ENCODE measurements at places on chromosomes 5 and 9.

DNA sequence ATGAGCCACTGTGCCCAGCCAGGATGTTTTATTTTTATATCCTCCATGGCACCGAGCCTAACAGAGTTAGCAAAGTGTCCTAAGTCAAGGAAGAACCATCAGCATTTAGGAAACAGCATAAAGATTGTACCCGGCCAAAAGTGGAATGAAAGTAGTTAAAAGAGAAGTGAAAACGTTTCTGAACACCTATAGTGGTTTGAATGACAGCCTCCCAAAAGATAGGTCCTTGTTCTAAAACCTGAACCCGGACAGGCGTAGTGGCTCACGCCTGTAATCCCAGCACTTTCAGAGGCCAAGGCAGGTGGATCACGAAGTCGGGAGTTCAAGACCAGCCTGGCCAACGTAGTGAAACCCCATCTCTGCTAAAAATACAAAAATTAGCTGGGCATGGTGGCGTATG lies 37.4 kb downstream of the ZFAND5 start:
- DNase-seq: no peak

DNA sequence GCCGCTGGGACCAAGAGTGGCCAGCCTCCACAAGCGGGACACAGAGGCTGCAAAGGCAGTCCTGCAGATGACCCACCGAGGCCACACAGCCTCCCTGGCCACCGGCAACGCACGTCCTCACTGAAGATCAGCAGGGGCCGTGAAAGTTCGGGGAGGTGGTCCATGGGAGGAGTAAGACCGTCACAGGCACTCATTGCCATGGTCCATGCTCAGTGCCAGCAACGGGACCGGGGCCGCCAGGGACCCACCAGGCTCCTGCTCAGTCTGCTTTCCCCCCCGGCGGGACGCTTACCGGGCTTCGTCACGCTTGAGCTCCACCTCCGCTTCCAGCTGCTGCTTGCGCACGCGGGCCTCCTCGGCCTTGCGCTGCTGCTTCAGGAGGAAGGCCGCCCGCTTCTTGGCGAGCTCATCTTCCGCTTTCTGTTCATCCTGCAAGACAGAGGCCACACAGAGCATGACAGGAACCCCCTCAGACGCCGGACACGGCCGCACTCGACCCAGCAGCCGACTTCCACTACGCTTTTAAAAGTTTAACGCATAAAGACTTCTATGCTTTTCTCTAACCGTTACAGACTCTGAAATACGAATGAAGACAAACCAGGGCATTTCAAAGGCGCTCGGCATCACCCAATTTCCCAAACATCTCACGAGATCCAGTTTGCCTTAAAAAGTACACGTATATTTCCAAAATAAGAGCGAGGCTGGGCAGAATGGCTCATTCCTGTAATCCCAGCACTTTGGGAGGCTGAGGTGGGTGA lies 88.4 kb downstream of the CAMSAP1 start:
- DNase-seq: no peak

GRCh38 chr9:83992407-83992806 lies 11.8 kb downstream of the RMI1 start:
- DNase-seq: no peak

- no peak for DNase-seq
Measured at GRCh38 chr9:72857624-72857996, 95.2 kb downstream of the ALDH1A1 start.

- DNase-seq: no peak
Measured at GRCh38 chr9:114178756-114179450, 23.6 kb downstream of the COL27A1 start.

- DNase-seq: no peak
Measured at GRCh38 chr9:73824671-73825070, 672.5 kb upstream of the RORB start.

DNA sequence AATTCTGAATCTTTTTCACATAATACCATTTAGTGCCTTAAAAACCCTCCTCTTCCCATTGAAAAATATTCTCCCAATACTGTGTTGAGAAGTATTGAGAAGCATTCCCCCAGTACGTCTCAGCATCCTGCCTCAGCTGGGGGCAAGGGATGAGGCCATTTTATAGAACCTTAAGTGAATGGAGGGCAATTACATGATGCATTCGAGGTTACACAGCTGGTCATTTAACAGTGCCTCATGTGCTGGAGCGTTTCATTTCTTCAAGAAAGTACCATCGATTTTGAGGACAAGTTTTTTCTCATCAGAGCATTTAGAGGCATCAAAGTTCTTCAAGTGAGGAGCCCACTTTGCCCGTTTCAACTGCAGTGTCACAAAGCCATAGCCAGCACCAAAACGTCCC lies 135.6 kb downstream of the DOCK2 start:
- no peak for DNase-seq

GRCh38 chr9:73370053-73370452 lies 218.4 kb downstream of the ANXA1 start:
- no peak for DNase-seq

DNA sequence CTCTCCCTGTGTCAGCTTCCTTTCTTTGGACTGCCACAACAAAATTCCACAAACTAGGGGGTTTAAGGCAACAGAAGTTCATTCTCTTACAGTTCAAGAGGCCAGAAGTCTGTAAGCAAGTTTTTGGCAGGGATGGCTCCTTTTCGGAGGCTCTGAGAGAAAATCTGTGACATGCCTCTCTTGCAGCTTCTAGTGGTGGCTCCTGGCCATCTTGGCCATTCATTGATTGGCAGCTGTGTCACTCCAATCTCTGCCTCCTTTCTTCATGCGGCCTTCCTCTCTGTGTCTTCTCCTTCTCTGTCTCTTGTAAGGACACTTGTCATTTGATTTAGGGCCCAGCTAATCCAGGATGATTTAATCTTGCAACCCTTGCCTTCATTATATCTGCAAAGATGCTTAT lies 2.0 kb upstream of the NEUROG1 start:
- no peak for DNase-seq

- no peak for DNase-seq
Measured at GRCh38 chr5:24497591-24498157, 147.1 kb downstream of the CDH10 start.

- DNase-seq: no peak
Measured at GRCh38 chr5:77877516-77878355, 101.6 kb upstream of the TBCA start.

DNA sequence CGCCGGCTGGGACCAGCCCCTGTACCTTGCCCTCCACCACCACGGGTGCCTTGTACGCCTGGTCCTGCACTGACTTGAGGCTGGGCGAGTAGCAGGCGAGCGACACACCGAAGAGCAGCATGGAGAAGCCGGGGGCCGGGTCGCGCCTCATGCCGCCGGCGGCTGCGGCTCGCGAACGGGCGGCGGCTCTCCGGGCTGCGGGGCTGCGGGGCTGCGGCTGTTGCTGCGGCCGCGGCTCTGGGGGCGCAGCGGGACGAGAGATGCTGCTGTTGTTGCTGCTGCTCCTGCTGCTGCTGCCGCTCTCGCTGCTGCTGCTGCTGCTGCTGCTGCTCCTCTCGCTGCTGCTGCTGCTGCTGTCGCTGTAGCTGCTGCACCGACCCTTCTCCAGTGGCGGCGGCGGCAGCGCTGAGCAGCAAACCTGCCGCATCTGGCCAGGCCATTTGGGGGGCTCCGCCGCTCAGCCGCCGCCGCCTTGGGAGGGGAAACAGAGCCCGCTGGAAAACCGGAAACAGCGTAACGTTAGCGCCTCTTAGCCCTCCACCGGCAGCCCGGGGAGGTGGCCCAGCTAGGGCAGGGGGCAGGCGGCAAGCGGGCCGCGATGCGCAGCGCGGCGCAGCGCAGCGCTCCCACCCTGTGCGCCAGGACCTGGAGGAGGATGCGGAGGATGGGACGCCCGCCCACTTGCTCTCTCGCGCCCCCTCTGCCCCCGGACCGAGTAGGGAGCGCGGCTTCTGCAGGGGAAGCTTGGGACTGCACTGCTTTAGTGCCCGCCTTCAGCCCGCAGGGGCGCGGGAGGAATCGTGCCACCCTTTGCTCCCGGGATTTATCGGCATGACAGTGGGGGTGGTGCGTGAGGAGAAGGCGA lies at the start of gene NRG2:
Gene NRG2, minus strand, starts transcription at position 657 of the 865 bp plus-strand sequence.
- peak; percentile 65 for DNase-seq

DNA sequence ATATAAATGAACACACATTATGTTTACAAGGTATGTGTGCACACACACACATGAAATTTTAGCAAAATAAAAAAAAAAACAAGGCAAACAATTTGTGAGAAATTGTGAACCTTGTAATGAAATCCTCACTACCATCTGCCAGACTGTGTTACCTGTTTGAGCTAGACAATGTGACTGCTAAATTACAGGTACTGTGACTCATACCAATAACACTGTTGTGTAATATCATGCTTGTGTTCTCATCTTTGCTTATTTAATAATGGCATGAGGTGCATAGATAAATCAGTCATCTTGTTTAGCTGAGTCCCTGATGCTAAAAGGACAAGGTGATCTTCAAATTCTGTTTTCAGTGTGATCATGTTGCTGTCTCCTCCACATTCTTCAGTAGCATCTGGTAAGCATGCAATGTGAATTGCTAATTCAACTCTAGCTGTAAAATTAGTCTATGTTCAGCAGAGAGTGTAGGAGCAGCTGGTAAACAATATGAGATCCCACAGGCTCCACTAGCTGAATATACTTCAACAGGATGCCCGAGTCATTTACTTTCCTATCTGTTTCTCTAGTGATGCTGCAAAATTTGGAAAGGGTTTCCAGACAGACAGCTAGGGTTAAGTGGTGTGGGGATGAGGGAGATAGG lies 966.3 kb upstream of the C9orf72 start:
- DNase-seq: no peak

DNA sequence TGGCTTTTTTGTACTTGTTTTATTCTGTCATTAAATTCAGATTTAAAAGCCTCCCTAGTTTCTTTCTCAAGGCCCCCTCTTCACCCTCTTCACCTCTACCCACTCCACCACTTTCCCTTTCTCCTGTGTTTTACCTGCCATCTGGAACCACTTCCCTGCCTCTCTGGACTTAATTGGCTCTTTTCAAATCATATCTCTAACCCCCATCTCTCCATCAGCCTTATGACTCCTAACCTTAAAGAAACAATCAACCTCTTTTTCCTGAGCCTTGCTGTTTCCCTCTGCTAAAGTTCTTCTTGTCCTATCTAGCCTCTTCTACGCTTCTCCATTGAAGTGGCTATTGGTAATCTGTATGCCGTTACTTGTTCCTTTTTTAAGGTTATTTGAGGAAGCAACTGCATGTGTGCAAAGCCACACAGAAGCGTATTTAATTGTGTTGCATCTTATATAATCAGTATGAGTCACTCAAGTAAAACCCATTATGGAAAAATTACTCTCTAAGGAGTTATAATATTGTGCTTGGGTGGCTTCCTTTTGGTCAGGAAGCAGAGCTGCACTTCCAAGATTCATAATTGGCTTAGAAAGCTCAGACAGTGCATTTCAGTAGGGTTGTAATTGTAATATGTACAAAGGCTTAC lies 653.6 kb upstream of the ITGA1 start:
- DNase-seq: no peak

DNA sequence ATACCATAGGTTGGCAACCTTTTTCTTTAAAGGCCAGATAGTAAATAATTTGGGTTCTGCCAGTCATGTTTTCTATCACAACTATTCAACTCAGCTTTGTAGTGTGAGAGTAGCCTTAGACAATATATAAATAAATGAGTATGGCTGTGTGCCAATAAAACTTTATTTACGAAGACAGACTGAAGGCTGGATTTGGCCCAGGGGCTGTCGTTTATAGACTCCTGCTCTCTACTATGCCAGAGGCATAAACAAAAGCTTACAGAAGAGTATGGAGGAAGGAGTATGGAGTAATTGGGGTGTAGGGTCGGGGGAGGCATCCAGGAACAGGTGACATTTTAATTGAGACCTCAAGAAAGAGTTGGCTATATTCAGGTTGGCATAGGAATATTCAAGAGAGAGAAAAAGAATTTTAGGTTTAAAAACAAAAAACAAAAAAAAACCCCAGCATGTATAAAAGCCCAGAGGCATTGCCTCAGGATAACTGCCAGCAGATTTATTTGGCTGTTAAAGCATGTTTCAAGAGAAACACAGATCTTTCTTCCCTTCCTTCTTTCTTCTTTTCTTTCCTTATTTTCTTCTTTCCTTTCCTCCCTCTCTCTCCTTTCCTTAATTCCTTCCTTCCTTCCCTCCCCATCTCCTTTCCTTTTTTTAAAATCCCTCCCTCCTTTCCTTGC lies 39.9 kb downstream of the SLIT3 start:
- DNase-seq: no peak

GRCh38 chr9:87557996-87558395 lies 60.3 kb downstream of the DAPK1 start:
- DNase-seq: no peak

GRCh38 chr9:107239474-107239873 lies 43.6 kb upstream of the RAD23B start:
- no peak for DNase-seq

GRCh38 chr5:62312674-62313073 lies 6.7 kb downstream of the KIF2A start:
- no peak for DNase-seq

DNA sequence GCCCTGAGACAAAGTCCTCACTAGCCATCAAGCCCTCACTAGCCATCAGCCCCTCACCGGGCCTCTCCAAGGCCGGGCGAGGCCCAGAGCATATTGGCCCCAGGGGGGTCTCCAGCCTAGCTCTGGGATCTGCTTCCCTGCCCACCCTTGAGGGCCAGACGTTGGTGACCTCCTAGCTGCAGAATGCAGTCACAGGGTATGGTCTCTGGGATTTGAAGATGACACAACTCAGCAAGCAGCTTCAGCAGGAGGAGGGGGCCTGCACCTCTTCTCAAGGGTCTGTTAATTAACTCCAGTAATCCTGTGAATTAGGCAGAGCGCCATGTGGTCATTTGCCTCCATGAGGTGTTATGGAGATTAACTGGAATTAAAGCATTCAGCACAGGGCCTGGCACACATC lies 116.9 kb upstream of the SPOCK1 start:
- no peak for DNase-seq

DNA sequence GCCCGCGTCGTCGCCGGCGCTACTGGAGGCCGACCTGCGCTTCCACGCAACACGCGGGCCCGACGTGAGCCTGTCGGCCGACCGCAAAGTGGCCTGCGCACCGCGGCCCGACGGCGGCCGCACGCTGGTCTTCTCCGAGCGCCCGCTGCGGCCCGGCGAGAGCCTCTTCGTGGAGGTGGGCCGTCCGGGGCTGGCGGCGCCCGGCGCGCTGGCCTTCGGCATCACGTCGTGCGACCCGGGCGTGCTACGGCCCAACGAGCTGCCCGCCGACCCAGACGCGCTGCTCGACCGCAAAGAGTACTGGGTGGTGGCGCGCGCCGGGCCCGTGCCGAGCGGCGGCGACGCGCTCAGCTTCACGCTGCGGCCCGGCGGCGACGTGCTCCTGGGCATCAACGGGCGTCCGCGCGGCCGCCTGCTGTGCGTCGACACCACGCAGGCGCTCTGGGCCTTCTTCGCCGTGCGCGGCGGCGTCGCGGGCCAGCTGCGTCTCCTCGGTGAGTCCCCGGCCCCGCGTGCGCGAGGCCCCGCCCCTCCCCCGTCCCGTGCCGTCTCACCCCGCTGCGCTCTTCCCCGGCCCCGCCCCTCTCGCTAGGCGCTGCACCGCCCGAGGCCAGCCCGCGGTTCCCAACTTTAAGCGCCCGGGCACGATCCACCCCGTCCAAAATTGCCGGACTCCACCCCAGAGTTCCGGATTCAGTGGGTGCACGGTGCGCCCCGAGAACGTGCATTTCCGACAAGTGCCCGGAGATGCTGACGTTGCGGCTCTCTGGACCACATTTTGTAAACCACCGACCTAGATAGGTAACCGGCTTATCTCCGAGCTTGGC lies 42.8 kb downstream of the NEURL1B start:
- DNase-seq: peak; percentile 56

Measured in activated T-cell treated with anti-CD3 and anti-CD28 coated beads, Interleukin-2, amount 50 U/mL, for 24 hours (primary cell).